ENCODE measurements at places on chromosomes 3 and 15. TPM values are rescaled to one million over a fixed set of nuclear protein-coding genes. Genes with fewer than 3 reads are reported as not detected.

Gene UROC1
- not detected for total RNA-seq

Gene DNAH1
- 8.9 TPM for total RNA-seq

Gene RTP1
- not detected for total RNA-seq

Gene CTDSPL2
- total RNA-seq, result 37.4 TPM

Measured in glutamatergic neuron (in vitro differentiated cells).